ENCODE measurements at places on chromosomes 7 and 10. TPM values are rescaled to one million over a fixed set of nuclear protein-coding genes. Genes with fewer than 3 reads are reported as not detected.

The TSPAN14 gene
- total RNA-seq: 36.6 TPM

The TRIM73 gene
- 0.94 TPM for total RNA-seq

The KIAA1549 gene
- total RNA-seq: 2.1 TPM

- no peak for DNase-seq
Measured at GRCh38 chr10:48468130-48468790, 136.6 kb downstream of the ARHGAP22 start.

- no peak for DNase-seq
Measured at GRCh38 chr7:83469076-83469475, 179.9 kb downstream of the SEMA3E start.
